Activated T-helper 1 cell treated with anti-CD3 and anti-CD28 coated beads, Interleukin-2, amount 50 U/mL, for 16 hours (primary cell): ENCODE measurements at places on chromosomes 7 and 10.

- no peak for DNase-seq
These were observed 356.0 kb upstream of the DPP6 start for GRCh38 chr7:153696242-153696641.

GRCh38 chr10:103049237-103049636, 131.1 kb downstream of the CNNM2 start:
- no peak for DNase-seq

- no peak for DNase-seq
These were observed 36.3 kb upstream of the MINDY3 start for GRCh38 chr10:15896654-15897053.

DNA sequence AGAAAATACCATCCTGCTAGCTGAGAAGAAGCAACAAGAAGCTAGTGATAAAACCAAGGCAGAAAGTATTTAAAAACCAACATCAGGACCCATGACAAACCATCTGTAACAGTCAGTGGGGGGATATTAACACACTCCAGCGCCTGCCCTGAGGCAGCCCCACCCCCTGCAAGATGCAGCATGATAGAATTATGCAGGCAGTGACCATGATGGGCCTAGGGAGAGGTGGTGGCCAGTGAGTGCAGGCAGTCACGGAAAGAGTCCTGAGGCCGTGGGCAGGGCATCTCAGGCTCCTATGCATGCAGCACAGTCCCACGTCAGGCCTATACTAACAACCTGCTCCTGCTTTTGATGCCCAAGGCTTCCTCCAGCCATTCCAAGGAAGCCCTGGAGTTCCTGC, 686.9 kb downstream of the GRID1 start:
- no peak for DNase-seq

DNA sequence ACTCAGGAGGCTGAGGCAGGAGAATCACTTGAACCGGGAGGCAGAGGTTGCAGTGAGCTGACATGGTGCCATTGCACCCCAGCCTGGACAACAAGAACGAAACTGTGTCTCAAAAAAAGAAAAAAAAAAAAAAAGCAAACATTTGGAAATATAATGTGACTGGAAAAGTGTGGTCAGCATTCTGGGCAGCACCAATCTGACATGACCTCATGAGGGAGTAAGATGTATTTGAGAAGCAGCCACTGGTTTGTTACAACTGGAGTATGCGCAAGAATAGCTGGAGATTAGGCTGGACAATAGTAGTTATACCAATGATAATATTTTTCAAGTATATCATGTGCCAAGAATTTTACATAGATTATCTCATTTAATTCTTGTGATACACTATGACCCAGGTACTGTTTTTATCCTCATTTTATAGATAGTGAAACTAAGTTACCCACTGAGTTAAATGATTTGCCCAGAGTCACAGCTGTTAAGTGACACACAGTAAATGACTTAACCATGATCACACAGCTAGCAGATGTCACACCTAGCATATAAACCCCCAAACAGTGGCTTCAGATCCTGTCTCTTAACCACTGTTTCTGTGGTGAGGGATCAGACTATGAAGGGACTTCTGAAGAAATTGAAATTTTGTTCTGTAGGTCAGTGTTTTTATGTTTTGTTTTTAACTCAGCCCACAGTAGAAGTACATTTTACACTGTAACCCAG, 11.1 kb downstream of the MCU start:
- DNase-seq = no peak

DNA sequence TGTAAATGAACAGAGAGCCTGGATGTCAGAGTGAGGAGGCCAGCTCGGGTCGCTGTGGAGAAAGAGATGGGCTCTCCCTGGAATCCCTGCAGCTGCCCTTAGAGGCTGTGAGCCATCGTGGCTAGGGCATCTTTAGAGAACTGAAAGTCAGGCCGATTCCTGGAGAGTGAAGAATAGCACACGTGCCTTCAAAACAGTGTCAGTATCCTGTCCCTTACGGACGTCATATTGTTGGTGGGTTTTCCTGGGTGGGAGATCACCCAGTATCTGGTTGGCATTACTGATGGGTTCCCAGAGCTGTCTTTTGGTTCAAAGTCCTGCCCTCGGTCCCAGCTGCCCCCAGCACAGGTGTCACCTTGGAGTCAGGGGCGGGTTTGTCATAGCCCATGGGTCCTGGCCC, 25.3 kb downstream of the IKZF1 start:
- no peak for DNase-seq

DNA sequence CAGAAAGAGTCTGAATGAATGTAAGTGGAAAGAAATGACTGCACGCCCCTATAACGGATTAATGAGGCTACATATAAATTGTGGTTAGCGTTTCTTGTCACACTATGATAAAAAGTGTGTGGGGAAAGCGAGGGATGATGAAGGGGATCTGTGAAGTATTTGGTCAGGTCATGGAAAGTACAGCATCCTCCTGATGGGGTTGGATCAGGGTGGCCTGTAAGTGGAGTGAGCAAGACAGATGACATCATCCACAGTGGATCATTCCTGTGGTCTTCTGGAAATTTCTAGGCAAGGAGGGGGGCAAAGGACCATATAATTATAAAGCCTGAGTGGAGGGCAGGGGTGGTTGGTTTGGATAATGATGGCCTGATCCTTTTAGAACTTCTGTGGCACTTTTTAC, 606.0 kb downstream of the INHBA start:
- DNase-seq = no peak

DNA sequence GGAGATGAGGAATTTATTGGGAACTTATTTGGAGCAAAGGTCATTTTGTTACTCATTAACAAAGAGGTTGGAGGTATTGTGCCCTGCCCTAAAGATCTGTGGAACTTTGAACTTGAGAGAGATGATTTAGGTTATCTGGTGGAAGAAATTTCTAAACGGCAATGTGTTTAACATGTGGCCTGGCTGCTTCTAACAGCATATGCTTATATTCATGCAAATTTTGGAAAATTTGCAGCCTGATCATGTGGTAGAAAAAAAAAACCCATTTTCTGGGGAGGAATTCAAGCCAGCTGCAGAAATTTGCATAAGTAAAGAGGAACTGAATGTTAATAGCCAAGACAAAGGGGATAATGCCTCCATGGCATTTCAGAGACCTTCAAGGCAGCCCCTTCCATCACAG, 10.7 kb upstream of the PANK1 start:
- no peak for DNase-seq

DNA sequence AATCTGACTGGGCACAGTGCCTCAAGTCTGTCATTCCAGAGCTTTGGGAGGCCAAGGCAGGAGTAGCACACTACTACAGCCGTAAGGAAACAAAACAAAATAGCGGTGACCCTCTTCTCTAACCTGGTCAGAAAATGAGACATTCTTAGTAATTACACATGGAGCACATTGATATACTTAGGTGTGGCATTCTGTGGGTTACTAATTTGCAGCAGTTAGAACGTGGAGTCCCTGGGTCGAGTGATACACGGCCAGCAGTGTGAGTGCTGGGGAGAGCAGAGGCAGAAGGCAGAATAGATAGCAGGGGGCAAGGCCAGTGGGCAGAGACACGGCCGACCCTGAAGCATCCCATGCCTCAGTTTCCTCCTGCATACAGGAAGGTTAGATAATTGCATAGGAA, 28.9 kb upstream of the SFMBT2 start:
- no peak for DNase-seq

DNA sequence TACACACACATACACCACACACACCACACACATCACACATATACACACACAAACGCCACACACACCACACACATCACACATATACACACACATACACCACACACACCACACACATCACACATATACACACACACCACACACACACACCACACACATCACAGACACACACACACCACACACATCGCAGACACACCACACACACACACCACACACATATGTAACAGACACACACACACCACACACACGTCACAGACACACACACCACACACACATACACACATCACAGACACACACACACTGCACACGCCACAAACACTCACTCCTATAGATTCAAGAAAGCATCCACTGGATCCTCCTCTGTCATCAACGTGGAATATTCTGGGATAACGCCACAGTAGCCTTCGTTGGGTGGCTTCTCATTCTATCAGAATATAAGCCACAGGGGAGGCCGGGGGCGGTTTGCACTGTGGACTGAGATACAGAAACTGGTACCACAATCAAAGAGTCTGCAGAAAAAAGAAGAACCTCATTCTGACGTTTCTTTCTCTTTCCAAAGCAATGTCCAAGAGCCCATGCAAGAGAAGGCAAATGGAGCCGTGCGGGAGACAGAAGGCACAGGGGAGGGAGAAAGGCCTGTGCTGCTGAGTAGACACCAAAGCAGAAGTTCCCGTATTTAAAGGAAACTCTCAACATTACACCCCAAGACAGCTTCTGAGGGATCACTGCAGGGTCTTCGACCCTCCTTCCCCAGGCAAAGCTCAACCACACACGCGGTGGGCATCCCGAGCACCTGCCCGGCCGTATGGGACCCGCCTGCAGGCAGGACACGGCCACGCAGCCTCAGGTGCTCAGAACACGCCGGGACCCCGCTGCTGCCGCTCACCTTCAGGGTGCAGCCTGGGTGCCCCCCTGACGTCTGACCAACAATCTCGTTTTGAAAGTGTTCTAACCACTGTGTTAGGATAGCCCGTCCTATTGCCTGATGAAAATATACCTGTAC, 321.2 kb downstream of the DNAJB6 start:
- DNase-seq = no peak

- no peak for DNase-seq
These were observed 5.3 kb downstream of the ATP5MF start for GRCh38 chr7:99460651-99461050.

DNA sequence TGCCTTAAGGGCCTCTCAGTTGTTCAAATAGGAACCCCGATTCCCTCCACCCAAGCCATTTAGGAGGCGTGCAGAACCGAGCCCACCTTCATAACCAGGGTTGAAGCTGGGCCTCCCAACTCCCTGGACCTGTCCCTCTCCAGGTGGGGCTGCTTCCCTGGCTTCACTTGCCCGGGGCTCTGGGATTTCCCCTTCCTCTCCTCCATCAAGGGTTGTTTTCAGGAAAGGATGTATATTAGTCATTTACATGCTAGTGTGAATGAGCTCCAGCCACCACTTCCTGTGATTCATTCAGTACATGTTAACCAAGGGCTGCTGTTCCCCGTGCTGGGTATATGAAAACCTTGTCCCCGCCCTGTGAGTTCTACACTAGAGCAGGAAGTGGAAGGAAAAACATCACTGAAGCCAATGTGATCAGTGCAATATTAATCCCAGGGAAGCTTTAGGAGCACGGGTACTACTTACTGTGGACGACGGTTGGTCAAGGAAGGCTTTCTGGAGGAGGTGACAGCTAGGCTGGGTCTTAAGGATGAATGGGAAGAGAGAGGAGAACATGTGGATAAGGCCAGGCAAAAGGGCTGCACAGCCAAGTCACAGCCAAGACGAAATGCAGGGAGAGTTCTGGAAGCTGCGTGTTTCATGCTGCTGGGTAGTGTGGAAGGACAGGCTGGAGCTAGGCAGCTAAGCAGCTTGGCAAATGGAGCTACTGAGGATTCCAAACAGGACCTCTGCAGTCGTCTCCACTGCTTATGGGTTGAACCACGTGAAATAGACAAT, 150.1 kb upstream of the SHH start:
- no peak for DNase-seq

DNA sequence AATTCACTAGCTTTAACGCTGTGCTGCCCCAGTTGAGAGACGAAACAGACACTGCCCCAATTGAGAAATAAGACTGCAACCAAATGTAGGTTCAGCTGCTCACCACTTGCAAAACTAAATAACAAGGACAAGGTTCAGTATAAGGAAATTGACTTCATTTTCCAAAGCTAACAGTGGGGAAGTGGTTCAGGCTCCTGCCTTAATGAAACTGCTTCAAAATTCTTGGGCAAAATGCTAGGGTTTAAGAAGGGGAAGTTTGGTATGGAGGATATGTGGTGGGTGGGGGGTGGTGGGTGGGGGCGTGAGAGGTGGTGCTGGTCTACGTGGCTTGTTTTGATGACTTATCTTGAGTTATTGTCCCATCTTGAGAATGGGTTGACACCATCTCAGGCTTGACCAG, 21.8 kb downstream of the MRPL32 start:
- DNase-seq = no peak

GRCh38 chr7:73832806-73833205, 2.0 kb downstream of the CLDN4 start:
- no peak for DNase-seq

GRCh38 chr7:97020996-97021746, 3.5 kb downstream of the DLX5 start:
- no peak for DNase-seq

GRCh38 chr10:59018977-59019376, 157.5 kb upstream of the PHYHIPL start:
- no peak for DNase-seq

GRCh38 chr7:31107106-31108090, 55.3 kb downstream of the ADCYAP1R1 start:
- no peak for DNase-seq

- no peak for DNase-seq
These were observed 211.1 kb upstream of the TCF7L2 start for GRCh38 chr10:112738606-112739591.

- no peak for DNase-seq
These were observed 25.4 kb downstream of the BTBD16 start for GRCh38 chr10:122296363-122297120.

- no peak for DNase-seq
These were observed 11.8 kb downstream of the CAMK2B start for GRCh38 chr7:44313621-44314031.

DNA sequence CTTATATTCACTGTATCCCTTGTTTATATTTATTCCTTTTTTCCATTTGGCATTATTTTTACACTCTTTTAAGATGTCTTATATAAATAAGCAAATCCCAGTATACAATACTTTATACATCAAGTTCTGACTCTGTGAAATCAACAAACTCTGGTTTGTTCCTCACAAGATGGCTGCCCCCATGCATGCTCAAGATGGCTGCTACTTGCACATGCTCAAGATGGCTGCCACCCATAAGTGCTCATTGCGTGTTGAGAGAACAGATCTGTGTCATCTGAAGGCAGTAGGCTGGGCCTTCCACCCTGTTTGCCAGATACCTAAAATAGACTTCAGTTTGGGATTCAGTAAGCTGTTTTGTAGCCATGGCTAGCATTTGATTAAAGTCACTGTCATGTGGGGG, 666.2 kb downstream of the TYW1 start:
- no peak for DNase-seq

- no peak for DNase-seq
These were observed 78.4 kb downstream of the LYZL2 start for GRCh38 chr10:30550967-30551815.

DNA sequence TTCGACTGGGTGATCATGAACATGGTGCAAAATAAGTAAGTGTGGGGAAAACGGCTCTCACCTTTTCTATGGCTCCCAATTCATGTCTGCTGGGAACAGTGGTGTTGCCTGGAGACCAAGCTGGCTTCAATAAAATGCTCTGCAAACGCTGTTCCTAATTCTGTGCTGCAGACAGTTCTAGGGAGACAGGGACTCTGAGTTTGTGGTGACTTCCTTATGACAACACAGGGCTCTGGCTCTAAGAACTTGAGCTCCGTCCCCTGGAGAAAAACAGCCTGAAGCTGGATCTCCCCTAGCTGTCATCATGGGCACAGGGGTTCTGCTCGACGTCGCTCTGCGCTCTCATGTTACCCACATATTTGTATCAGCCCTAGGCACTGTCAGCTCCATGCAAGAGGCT, 61.0 kb upstream of the INSYN2A start:
- DNase-seq = no peak

- DNase-seq = no peak
These were observed 194.1 kb upstream of the SP8 start for GRCh38 chr7:20980668-20981264.

GRCh38 chr10:114694752-114695151, 36.7 kb upstream of the ABLIM1 start:
- no peak for DNase-seq
